ENCODE measurements at places on chromosomes 4 and X. TPM values are rescaled to one million over a fixed set of nuclear protein-coding genes. Genes with fewer than 3 reads are reported as not detected.

- H3K4me1 ChIP-seq = no peaks in the 10 kb centered on the region
- no peak overlapping the region for H3K27ac ChIP-seq
Measured at GRCh38 chrX:100625985-100626491, 10.6 kb downstream of the TSPAN6 start.

The HSD17B13 gene
- total RNA-seq = 143 TPM

The GYPB gene
- total RNA-seq = not detected

The RBMXL3 gene
- total RNA-seq = not detected

DNA sequence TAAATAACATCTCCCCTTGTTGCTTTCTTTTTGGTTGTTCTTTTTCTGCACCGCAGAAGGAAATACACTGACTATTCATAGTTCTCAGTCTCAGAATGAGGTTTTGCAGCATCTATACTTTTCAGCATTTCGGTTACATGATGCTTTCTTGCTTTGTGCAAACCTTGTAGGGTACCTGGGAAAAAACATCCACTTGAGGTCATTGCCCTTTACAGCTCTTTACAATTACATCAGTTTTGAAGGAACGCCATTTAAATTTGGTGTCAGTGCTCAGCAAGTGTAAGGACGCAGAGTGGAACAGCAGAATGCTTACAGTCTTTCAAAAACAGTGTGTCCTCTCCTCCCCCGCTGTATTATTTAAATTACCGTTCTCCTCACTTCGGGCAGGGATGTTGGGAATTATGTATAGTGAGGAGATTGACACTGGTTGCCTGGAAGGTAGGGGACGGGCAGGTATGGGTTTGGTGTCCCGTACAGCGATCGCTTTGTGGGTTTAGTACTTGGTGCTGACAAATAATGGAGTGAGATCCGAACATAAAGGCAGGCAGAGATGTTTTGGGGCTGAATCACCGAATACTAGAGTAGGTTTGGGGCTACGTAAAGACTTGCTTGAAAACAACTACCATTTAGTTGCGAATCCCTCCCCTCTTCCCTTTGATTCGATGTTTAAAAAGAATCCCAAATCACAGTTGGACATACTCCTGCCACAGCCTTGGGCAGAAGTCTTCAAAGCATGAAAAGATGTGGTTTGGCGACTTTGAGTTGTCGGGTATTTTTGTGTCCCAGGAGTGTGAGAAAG is 2.0 kb upstream of the NKX3-2 start:
- DNase-seq = no peak
- H3K4me1 ChIP-seq = peaks cover 55% of the 10 kb centered on the region
- H3K27me3 ChIP-seq = peaks cover 96% of the 10 kb centered on the region
- peak overlapping the region; percentile 48 for H3K4me3 ChIP-seq
- H3K27ac ChIP-seq = no peak overlapping the region

The RNF212 gene
- total RNA-seq = 5.4 TPM

The CXXC4 gene
- 1.3 TPM for total RNA-seq

DNA sequence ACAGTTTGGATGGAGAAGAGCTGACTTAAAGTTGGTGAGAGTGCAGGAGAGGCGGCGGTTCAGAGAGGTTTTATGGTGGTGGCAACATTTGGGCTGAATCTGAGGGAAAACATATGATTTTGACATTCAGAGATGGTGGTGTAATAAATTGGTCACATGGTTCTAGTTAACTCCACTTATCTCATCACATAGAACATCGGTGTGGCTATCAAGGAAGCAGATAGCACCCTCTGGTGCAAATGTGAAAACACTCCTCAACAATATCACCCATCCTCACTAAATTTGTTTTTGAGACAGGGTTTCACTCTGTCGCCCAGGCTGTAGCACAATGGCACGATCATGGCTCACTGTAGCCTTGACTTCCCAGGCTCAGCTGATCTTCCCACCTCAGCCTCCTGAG is 28.8 kb downstream of the SUPT20HL2 start:
- no peak overlapping the region for H3K4me3 ChIP-seq
- no peak for DNase-seq
- no peaks in the 10 kb centered on the region for H3K4me1 ChIP-seq
- no peak overlapping the region for H3K27ac ChIP-seq
- no peaks in the 10 kb centered on the region for H3K36me3 ChIP-seq

DNA sequence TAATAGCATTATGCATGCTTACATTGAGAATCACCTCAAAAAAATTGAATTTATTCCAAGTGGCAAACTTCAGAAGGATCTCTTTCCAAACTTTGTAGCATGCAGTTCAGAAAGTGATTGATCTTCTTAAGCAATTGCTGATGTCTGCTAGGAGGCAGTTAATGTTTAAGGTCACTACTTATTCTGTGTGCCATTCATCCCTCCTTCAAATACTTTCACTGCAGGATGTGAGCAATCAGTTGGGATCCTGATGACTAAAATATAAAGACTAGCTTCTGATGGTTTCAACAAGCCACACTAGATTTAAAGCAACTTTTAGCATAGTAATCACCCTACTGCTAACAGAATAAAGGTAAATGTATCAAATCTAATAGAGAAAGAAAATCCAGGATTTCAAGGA is 414.1 kb downstream of the ADGRL3 start:
- H3K27ac ChIP-seq = no peak overlapping the region
- H3K36me3 ChIP-seq = no peaks in the 10 kb centered on the region
- no peak overlapping the region for H3K4me3 ChIP-seq
- H3K4me1 ChIP-seq = no peaks in the 10 kb centered on the region

GRCh38 chrX:9729171-9729885 is 36.3 kb downstream of the GPR143 start:
- no peak overlapping the region for H3K27ac ChIP-seq
- H3K36me3 ChIP-seq = no peaks in the 10 kb centered on the region
- no peak overlapping the region for H3K4me3 ChIP-seq
- no peaks in the 10 kb centered on the region for H3K27me3 ChIP-seq
- DNase-seq = no peak

GRCh38 chr4:169080981-169081380 is 70.9 kb upstream of the CBR4 start:
- DNase-seq = no peak
- H3K4me1 ChIP-seq = peaks cover 19% of the 10 kb centered on the region
- no peaks in the 10 kb centered on the region for H3K27me3 ChIP-seq
- H3K27ac ChIP-seq = peak overlapping the region; percentile 60
- no peak overlapping the region for H3K4me3 ChIP-seq
- H3K36me3 ChIP-seq = no peaks in the 10 kb centered on the region

DNA sequence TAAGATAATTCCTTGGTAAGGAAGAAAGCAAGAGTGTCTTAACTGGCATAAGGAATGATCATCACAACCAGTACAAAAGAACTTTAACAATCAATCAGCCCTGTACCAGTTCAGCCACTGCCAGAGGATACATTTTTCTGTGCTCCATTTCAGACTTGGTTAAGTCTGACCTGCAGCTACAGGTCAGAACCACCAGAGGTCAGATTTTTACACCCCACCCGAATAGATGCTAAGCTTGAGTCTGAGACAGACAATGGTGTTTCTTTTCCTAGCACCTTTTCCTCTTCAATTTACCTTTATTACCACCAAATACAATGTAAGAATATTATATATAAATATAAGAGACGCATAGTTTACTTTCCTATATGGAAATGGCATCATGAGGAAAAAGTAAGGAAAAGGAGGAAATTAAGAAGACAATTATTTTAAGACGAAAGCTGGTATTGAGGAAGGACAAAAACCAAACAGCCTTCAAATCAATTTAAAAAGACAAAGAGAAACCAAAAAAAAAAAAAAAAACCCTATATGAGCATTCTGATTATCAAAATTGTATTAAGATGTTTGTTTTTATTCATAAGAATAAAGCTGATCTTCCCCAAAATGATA is 215.3 kb upstream of the TTC29 start:
- DNase-seq = no peak
- H3K36me3 ChIP-seq = no peaks in the 10 kb centered on the region

The USP26 gene
- total RNA-seq = not detected

DNA sequence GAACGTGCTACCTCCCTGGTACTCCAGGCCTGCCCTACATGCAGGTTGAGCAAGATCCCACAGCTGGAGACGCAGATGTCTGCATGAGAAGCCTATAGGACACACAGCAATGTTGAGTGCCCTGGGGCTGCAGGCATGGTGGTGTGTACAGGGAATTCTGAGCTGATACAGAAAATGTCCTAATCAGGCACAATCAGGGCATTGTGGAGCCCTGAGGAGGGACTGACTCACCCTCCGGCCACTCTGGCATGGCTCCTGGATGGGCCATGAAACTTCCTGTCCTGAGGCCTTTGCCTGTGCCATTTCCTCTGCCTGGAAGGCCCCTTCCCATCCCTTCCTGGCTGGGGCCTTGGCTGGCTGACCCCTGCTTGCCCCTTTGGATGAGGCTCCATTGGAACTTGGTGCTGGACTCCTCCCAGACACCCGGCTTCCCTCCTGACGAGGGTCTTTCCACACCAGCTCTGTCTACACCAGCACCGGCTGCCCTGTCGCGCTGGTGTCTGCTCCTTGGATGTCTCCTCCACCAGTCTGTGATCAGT is 16.7 kb upstream of the AFAP1 start:
- H3K27me3 ChIP-seq = no peaks in the 10 kb centered on the region
- H3K27ac ChIP-seq = peak overlapping the region; percentile 15
- H3K4me1 ChIP-seq = peaks cover 14% of the 10 kb centered on the region
- no peaks in the 10 kb centered on the region for H3K36me3 ChIP-seq
- no peak overlapping the region for H3K4me3 ChIP-seq
- DNase-seq = no peak

DNA sequence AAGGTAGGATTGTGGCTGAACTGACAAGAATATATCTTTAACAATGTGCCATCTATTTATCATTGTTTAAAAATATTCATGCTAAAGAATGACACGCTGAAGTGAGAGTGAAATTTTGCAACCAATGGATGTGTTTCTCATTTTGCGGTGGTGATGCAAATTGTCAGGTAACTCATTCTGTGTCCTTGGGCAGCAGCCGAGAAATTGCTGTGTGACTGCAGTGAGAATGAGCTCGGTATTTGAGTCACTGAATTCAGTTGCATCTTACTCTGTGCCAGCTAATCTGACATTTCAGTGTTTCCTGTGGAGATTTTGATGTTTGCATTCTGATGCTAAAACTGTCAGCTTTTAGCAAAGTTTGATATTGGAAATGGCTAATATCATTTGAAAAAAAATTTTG is 28.1 kb downstream of the MCUB start:
- H3K36me3 ChIP-seq = no peaks in the 10 kb centered on the region
- H3K27me3 ChIP-seq = no peaks in the 10 kb centered on the region
- peaks cover 24% of the 10 kb centered on the region for H3K4me1 ChIP-seq
- no peak for DNase-seq

DNA sequence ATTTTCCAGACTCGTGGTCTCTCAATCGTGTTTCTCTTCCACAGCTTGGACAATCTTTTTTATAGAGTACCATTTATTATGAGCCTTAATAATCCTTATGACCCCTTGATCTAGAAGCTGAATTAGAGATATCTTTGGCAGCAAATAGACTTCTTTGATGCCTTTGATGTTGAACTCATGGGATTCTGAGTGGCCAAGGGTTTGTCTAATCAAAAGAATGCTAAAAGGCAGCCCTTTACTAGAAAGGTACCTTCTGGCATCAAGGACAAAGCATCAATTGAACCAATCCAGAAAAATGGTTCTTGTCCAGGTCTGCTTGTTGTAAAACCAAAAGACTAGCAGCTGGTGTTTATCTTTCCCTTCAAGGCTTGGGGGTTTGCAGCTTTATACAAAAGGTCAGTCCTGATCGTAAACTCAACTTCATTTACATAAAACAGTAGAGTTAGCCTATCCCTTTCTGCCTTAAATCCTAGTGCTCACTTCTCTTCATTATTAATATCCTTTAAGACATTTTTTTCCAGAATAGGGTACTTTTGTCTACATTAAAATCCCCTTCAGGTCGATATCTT is 411.3 kb downstream of the FAT4 start:
- H3K36me3 ChIP-seq = no peaks in the 10 kb centered on the region
- H3K4me1 ChIP-seq = no peaks in the 10 kb centered on the region
- H3K4me3 ChIP-seq = no peak overlapping the region
- no peak for DNase-seq

The BST1 gene
- 8.4 TPM for total RNA-seq

The ARR3 gene
- not detected for total RNA-seq

DNA sequence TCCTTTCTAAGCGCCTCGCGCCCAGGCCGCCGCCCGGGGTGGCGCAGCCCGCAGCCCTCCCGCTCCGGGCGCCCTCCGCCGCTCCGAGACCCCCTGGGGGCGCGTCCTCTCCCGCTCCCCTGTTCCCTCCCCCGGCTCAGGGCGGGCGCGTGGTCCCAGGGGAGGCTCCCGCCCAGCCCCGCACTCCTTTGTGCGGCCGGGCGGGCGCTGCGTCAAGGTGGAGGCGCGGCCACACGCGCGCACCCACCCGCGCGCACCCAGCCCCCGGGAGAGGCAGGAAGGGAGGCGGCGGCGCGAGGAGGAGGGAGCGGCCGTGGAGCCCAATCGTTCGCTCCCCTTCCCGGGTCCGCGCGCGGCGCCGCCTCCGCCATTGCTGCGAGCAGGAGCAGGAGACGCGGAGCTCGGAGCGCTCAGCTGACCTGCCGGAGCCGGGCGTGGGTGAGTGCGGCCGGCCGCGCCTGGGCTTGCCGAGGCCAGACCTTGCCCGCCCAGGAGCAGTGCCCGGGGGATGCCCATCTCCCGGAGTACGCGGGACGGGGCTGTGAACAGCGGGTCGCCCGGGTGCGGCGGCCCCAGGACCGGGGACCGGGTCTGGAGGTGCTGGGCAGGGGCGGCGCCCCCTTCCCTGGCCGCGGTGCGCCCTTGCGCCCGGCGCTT is at the start of gene NSG1:
NSG1 (plus strand) TSS at position 367 of the 657 bp plus-strand sequence. CDS start 528 bp downstream, outside the sequence.
- peak within 1 kb of the TSS; percentile 60 for H3K4me3 ChIP-seq
- H3K4me1 ChIP-seq = peaks cover 46% of the 10 kb centered on the region
- peaks cover 65% of the 10 kb centered on the region for H3K27me3 ChIP-seq
- H3K27ac ChIP-seq = peak within 1 kb of the TSS; percentile 74

The HOPX gene
- total RNA-seq = 1,883 TPM

DNA sequence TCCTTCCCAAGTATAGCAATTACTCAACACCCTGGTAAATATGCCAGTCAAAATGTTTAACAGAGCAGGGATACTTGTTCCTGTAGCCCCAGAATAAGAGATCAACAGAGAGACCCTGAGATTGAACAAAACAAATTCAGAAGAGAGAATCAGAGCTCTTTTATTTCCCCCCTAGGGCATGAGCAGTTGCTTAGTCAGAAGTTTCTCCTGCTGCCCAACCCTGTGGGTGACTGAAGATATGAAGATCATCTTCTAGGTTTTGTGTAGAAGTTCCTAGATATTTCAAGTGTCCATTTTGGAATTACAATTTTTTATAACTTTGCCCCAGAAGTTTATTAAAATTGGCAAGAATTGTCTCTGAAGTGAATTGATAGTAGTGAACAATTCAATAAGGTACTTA is 59.1 kb upstream of the RXFP1 start:
- no peaks in the 10 kb centered on the region for H3K4me1 ChIP-seq
- no peaks in the 10 kb centered on the region for H3K36me3 ChIP-seq
- H3K27me3 ChIP-seq = no peaks in the 10 kb centered on the region

DNA sequence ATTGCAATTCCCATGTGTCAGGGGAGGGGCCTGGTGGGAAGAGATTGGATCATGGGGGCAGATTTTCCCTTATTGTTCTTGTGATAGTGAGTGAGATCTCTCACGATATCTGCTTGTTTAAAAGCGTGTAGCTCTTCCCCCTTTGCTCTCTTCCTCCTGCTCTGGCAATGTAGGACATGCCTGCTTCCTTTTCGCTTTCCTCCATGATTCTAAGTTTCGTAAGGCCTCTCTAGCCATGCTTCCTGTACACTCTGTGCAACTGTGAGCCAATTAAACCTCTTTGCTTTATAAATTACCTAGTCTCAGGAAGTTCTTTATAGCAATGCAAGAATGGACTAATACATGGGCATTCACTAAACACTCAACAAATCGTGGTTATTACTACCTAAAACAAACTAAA is 37.2 kb upstream of the PAPSS1 start:
- no peaks in the 10 kb centered on the region for H3K36me3 ChIP-seq
- no peak overlapping the region for H3K27ac ChIP-seq
- no peaks in the 10 kb centered on the region for H3K27me3 ChIP-seq
- no peaks in the 10 kb centered on the region for H3K4me1 ChIP-seq
- no peak overlapping the region for H3K4me3 ChIP-seq

All from suprapubic skin (tissue), 4 donors.